ENCODE measurements at places on chromosomes 2 and 18.

DNA sequence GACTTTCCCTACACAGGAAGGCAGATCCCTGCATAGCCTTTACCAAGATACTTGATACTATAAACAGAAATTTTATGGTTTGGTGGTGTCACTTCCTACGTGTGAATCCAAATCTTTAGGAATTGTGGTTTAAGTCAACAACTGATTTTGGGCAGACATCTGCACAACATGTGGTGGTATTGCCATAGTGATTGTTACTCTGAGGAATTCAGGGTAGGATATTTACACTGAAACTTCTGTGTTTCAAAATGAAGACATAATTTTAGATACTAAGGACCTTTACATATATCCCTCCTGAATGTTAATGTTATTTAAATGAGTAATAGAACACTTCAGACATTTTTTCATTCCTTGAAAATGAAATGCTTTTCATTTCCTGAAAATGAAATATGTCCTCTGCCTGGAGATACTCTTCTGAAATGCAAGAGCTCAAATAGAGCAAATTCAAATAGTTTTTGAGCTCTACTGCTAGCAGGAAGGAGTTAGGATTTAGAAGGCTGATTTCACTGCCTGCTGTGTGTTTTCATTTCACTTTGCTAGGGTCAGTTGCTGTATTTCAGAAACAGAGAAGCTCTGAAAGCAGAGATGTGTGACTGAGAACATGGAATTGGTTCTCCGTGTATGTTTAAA lies 77.2 kb downstream of the MDH1 start:
- no peak for DNase-seq

DNA sequence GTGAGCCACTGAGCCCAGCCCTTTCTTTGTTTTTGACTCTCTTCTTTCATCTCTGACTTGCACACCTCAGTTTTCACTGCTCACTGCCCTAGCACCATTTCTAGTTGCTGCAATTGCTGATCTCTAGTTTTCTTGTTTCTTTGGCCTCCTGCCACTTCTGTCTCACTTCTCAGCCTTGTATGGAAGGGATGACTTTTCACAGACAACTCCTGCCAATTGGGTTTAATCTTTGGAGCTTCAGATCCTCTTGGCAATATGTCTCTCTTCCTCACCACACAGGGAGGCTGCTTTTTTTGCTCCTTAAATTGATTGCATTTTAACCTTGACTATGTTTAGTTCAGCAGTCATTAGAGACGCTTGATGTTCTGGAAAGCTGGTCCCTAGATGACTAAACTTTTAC lies 323.1 kb downstream of the CTNNA2 start:
- no peak for DNase-seq

DNA sequence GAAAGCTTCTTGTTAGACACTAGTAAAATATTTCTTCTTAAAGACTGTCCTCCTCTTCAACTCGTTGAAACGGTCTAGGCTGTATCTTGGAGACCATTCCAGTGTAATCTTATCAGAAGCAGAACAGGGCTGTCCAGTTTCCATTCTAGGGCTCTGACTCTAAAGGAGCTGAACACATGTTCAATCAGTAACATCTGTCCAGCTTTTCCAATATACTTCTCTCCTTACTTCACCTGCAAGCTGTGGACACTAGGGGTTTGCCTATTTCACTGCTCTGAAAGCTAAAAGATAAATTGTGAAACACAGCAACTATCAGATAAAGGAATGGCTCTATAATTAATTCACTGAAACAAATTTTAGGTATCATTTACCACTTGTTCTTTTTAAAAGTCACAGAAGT lies 73.8 kb downstream of the ZNF385B start:
- no peak for DNase-seq

DNA sequence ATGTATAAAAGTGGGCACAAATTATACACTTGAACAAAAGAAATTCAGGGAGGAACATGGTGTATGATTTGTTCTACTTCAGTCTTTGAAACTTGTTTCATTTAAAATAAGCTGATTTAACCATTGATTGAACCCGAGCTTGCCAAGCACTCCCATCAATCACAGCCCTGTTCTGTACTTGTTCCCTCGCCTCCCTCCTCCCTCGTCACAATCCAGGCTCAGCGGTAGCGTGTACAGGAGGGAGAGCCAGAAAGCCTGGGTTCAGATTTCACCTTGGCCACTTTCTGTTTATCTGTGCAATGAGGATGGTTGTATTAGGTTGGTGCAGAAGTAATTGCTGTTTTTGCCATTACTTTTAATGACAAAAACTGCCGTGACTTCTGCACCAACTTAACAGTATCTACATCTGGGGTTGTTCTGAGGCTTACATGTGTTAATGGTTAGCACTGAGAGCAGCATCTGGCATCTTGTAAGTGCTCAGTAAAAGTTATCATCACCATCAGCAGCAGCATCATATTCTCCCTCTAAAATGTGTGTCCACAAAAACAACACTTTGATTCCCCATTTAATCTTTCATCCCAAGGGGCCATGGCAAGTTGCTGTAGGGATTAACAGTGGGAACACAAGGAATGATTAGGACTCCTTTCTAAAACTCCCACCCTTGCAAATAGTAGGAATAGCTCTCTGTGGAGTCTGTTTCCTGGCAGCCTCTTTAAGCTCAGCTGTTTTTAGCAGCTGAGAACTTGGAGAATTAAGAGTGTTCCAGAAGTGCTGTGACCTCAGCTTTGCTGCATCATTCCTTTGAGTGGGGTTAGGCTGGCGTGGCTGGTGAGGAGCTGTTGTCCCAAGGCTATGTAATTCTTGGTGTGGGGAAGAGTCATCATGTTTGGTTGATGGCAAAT lies 4.7 kb downstream of the DPYSL5 start:
- no peak for DNase-seq

DNA sequence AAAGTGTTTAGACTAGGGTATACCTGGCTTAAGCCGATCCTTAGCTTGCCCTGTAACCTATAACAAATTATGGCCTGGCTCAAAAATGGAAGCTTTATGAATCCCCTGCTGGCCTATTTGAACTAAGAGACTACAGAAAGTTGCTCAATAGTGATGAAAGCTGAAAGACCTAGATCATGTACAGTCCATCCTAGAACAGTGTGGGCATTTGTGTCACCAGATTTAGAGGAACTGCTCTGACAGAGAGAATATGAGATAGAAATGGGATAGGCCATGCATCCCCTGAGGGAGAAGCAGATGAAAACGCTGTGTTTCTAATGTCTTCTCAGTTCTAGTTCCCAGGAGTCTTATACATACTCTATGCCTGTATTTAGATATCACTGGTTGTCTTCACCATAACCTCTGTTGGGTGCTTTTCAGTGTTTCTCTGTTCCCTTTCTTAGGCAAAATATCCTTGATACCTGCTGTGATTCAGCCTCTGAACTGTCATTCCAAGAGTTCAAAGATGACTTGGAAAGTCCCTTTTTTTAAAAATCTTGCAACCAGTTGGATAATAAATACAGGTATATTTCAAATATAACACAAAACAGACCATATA lies 246.9 kb upstream of the SLC39A10 start:
- DNase-seq = no peak

DNA sequence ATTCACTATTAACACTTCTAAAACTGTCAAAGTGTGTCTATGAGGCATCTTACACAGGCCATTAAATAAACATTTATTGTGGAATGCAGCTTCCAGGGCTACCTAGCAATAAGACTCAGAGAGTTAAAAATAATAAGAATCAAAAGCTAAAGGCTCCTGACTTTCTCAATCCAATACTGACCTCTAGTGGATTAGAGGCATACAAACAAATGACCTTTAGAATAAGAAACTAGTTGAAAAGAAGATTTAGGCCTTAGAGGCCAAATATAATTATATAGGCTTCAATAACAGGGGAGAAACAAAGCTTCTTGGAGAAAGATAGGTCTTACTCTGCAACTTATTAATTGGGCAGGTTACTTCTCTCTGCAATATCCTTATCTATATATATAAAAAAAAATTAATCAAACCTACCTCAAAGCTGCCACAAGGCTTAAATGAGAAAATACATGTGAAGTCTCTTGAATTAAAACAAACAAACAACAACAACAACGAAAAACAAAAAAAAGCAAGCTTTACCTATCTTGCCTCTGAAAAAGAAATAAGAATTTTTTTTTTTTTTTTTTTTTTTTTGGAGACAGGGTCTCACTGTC lies 246.1 kb downstream of the EXOC6B start:
- DNase-seq = peak; percentile 70

DNA sequence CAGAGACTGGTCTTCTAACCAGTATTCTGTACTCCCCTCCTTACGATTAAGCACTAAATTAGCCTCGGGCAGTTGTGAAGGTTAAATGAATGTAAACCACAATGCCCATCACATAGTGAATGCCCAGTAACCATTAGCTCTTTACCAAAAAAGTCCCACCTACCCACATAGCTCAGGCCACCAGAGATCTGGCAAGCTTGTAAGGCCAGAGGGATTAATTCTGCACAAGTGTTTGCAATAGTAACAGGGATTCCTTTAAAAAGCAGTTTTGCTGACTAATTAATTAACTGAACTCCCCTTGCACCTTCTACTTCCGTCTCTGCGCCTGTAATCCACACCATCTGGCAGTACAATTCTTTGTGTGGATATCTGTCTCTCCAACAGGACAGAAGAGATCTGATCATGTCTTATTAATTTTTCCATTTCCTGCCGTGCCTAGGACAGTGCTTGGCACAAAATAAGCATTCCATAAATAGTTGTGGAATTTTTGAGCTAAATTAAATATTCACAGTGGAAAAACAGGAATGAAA lies 36.2 kb upstream of the IGFBP2 start:
- DNase-seq = no peak

DNA sequence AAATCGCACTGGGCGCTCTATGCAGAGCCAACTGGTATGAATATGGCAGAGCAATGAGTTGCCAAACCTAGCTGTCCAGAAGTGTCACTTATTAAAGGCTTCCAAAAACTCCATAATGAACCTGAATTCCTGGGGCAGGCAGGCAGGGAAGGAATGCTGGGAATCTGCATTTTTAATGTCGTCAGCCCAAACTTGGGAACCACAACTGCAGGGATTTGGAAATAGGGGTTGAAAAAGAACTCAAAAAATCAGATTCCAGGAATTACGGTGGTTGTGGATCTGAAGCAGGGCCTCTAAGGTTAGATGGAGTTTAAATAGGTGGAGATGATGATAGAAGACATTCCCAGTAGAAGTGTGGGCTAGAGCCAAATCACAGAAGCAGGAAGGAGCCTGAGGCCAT lies 15.0 kb downstream of the NCKAP5 start:
- no peak for DNase-seq

- DNase-seq = no peak
Observed at GRCh38 chr18:7683753-7684152, 116.6 kb downstream of the PTPRM start.

DNA sequence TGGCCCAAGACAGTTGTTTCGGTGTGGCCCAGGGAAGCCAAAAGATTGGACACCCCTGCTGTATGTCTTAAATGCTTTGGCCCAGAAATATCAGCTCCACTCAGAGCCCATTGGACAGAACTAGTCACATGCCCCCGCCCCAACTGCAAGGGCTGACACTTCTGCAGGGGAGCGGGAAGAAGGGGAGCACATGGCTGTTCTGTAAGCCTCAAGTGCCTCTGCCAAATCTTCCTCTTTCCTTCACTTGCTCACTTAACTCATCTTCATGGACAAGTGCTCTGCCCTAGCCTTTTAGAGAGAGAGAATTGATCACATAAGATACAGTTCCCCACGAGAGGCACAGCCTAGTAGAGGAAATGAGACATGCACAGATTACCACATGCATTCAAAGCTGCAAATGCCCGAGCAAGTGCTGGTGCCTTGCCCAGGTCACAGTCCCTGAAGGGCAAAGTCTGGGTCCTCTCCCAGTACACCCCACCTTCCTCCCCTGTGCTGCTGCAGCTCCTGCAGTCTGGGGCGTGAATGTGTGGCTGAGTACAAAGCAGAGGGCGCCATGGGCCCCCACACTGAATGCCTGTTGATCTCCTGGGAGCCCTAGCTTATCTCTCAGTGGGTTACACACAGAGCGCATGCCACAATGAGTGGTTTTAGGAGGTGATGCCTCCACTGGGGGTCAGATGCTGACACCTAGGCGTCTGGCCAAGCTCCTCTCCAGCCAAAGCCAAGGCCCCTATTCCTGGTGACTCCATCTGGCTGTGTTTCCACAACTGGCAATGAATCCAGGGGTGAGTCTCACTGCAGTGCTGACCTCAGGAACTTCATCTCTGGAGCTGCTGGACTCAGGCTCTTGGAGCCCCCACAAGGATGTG lies 135.3 kb downstream of the CTIF start:
- DNase-seq = peak; percentile 22

GRCh38 chr2:20614201-20615067 lies 36.5 kb downstream of the HS1BP3 start:
- DNase-seq = peak; percentile 73

- DNase-seq = no peak
Observed at GRCh38 chr2:98088261-98088660, 1.3 kb downstream of the VWA3B start.

DNA sequence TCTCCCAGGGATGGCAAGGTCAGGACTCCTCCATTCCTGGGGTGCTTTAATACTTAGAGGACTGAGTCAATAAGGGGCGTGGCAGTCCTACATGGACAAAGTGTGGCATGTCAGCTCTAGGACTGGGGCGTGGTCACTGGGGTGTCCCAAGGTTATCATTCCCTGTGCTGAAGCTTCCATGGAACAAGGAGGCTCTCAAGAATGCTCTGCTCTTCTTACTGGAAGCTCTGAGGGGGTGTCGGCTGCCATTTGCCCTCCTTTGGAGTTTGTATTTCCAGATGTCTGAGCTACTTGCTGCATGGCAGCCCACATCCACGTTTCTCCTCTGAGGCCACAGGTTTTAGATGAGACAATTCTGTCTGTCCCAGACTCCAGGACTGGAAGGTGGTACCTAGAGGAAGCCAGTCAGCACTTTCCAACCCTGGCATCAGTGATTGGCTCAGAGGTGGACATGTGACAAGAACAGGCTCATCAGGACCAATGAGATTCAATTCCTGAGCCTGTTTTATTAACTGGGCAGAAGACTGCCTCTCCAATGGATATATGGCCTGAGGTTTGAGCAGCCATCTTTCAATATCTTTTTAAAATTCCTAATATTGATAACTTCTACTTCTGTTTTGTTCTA lies 128.9 kb upstream of the ARL4C start:
- DNase-seq = no peak

- no peak for DNase-seq
Observed at GRCh38 chr2:163453920-163454319, 281.9 kb downstream of the FIGN start.

DNA sequence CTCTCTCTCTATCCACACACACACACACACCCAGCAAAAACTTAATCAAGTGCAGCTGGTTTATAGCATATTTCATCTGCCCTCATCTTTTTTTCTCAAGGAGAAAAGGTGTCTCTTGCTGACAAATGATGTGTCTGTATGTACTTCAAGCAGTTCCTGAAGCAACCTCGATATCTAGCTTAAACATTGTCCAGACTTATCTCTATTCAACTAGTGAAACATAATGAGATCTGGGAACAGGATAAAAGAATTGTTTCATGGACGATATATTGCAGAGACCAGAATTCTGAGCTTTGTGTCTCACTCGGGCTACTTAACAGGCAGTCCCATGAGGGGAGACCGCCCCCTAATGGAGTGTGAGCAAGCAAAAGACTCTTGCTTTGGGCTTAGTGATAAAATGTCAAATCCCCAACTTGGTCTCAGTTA lies 929.2 kb upstream of the SOX11 start:
- DNase-seq = no peak

GRCh38 chr2:187459256-187459655 lies 11.2 kb upstream of the CALCRL start:
- no peak for DNase-seq

GRCh38 chr2:5433855-5434254 lies 258.3 kb upstream of the SOX11 start:
- no peak for DNase-seq

All from HepG2 (cell line).